T-cell (primary cell): ENCODE measurements at places on chromosomes 2 and 18.

DNA sequence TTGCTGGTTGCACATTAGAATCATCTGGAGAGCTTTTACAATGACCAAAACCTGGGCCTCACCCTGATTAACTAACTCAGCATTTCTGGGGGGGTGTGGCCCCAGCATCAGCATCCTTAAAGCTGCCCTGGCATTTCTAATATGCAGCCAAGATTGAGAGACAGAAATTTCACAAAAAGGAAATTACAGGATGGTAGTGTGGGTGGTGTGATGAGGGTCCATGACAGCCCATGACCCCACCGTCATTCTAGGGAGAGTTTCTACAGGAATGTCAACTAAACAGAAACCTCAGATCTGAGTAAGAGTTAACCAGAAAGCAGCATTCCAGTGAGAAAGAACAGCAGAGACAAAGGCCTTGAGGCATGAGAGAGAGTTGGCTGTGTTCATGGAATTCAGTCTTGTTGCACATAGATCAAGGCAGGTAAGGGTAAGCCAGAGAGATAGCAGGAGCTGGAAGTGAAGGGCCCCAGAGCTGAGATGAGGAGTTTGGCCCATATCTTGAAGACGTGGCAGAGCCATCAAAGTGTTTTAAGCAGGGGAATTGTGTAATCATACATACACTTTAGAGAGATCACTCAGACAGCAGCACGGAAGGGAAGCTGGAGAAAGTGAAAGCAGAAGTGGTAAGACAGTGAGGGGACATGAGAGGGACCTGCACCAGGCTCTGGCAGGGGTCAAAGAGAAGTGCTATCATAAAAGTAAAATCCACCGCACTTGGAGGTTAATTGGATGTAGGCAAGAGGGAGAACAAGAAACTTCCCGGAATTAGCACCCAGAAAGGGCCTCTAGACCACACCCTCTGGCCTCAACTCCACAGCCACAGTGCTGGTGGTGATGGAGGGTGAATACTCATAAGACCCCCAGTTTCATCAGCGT is 7.8 kb upstream of the TRABD2A start:
- DNase-seq, result peak; percentile 46

DNA sequence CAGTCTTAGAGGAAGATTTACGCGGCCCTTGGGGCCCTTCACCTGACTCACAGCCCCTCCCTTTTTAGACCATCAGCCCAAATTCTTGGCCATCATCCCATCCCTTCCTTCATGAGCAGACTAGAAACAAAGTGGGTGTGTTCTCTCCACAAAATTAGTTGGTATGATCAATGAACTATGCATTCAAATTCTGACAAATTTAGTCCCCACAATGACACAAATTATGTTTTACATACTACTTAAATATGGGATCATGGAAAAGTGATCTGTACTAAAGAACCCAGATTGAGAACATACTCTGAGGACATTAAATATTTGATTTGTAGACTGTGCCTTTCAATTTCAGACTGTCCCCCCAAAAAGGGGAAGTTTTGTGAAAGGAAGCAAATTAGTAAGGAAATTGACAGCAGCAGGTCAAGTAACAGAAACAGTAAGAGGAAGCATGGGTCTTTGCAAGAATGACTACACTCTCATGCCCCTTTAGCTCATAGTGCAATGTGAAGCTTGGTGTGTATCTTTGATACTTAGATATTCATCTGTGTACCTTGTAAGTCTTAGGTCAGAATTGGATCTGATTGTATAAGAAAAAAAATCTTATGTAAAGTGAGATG is 2.2 kb upstream of the MAPRE2 start:
- DNase-seq, result no peak

DNA sequence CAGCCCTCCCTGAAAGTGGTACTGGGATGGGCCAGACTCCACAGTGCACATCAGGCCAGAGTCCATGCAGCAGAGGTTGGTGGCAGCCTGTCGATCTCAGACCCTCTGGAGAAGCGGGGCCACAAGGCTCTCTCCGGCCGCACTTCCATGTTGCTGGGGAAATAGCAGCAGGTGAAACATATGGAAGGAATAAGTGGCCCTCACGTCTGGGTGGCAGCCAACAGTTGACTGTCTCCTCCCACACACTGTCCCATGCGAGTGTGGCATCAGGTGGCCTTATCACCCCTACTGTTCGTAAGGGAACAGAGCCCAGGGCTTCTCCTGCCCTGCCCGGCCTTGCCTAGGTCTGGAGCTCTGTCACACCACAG is 58.1 kb upstream of the FOSL2 start:
- no peak for DNase-seq

- DNase-seq, result no peak
These were observed 80.4 kb upstream of the RND3 start for GRCh38 chr2:150567771-150568301.

DNA sequence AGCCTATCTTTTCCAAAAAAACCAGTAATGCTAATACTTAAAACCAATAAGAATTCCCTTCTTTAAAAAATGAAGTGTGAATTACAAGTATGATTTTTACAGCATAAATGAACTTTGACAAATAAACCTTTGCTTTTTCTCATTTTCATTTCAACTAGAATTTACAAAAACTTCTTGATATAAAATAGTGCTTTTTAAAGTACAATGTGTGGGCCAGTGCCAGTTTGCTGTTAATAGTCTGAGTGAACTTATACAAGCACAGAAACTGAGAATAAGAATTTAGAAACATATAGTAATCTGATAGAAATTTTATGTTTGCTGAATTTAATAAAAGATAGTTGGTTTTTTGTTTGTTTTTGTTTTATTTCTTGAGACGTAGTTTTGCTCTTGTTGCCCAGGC is 43.7 kb upstream of the CHRNA1 start:
- DNase-seq, result no peak

GRCh38 chr2:105431367-105432043 is 32.7 kb upstream of the FHL2 start:
- no peak for DNase-seq
